ENCODE measurements at places on chromosomes 6 and 20.

DNA sequence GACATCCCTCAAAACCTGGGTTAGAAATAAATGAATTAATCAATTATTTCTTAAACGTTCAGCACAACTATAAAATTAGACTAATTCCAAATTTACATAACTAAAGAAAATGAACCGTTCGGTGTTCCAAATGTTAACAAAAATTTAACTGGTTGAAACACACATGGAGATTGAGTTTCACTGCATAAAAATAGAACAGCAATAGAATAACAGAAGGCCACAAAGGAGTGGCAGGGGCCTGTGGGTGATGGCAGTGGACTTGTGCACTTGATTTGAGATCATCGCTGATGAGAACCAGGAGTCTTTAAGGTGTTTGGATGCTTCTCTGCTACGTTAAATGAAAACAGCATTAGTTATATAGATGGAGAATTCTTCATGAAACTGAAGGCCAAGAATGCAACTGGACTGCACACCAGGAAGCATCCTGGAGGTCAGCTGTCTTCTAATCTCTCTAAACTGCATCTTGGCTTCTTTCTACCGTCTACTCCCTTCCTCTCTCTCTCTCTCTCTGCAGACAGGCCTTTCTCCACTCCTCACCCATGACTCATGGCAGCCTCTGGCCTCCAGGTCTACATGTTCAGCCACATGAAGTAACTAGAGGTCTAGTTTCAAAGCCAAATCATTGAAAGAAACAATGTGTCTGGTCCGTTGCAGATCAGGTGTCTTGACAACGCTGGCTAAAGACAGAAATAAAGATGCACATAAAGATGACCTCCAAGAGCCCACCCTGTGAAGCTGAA lies 111.3 kb downstream of the SIM1 start:
- no peak for DNase-seq

GRCh38 chr6:79707621-79708020 lies 76.5 kb downstream of the SH3BGRL2 start:
- DNase-seq: no peak

DNA sequence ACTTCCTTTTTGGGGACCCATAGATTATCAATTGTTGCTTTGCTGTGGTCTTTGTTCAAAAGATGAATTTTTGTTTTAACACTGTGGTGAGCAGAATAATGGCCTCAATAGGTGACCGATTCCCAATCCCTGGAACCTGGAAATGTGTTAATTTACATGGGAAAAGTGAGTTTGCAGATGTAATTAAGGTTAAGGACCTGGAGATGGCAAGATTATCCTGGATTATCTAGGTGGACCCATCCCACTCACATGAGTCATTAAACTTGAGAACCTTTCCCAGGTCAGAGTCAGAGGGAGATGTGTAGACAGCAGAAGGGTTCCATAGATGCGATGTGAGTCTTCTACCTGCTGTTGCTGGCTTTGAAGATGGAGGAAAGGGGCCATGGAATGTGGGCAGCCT lies 36.2 kb upstream of the HBS1L start:
- DNase-seq: no peak

DNA sequence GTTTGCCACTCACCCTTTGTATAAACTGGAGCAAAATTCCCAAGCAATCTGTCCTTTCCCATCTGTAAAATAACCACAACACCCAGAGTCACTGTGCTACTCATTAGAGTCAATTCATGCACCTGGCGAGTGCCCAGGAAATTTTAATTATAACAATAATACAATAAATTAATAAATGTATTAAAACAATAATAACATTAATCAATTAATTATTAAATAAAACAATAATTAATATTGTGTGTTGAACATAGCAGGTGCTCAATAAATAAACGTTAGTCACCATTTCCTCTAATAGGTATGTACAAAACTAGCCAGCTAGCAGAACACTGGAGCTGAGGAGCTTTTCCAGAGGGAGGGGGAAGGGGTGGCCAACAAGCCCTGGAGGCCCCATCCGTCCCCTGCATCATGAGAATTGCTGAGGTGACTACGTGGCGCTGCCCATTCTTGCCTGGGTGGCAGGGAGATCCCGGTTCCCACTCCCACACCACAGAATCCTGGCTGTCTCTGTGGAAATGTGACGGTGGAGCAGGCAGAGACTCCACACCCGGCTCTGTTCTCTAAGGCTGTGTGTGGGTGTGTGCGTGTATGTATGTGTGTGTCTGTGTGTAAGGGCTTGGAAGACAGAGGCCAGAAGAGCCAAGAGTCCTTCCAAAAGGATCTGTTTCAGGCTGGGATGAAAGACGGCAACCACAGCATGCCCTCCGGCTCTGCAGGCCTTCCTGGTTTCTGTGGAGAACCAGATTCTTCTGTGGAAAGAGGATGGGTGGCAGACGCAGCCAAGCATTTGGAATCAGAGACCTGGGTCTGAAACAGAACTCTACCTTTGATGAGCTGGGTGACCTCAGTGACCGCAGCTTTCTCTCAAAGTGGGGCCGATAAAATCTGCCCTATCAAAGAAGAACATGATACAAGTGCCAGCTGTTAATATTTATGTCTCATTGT lies 18.8 kb upstream of the EZR start:
- no peak for DNase-seq

- no peak for DNase-seq
Measured at GRCh38 chr6:39003072-39003471, 45.5 kb upstream of the GLP1R start.

- DNase-seq: no peak
Measured at GRCh38 chr20:23133560-23133998, 47.5 kb upstream of the CD93 start.

DNA sequence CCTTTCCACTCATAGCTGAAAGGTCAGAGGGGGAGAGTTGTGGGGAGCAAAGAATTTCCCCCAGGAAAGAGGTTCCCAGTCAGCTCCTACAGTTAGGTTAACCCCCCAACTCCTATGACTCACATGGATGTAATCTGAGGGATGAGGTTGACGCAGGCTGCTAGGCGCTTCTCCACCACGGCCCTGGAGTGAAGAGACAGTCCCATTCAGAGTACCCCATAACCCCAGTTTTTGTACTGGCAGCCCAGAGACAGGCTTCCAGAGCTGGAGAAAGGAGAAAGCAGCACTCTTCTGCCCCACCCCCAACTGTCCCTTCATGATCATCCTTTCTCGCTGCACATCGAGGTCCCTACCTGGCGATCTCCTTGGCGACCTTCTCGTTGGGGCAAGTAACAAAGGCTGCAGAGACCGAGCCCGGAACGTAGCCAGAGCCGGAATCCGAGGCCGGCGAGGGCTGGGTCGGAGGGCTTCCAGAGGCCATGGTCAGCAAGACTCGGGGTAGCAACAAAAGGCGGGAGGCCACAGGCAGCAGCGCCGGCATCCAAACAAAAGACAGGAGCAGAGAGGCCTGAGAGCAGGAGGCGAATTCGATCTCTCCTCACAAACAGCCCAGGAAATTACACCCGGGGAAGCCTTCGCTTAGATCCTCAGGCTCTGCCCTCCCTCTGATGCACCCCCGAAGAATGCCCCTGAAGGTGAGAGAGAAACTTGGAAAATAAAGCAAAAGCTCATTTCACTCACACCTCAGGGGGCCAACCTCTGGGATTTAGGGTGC lies 592 bp downstream of the CUTA start:
- no peak for DNase-seq

DNA sequence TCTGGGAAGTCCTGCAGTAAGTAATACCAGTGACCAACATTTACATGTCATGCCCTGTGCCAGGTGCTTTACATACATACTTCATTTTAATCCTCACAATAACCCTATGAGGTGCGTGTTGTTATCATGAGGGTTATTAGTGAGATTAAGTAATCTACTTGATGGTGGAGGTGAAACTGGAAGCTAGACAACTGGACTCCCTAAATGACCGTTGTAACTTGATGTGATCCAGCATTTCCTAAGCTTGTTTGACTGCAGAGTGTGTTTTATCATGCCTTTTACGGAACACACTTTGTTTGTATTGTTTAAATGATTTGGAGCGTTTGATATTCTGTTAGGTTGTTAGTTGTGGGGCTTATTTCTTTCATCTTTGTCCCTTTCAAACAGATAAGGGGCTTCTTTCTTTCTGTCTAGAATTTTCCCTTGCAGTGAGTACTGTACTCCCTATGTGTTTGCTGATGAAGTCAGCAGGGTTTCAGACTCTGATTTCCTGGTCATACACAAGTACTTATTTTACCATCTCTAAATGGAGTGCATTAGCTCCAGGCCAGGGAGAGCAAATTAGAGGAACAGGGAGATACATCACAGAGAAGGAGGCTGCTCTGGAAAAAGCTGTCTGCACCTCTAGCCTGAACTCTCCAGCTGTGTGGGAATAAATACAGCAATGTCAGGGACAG lies 29.7 kb downstream of the CHMP4B start:
- no peak for DNase-seq

- DNase-seq: no peak
Measured at GRCh38 chr6:109687271-109687761, 3.7 kb downstream of the AK9 start.

DNA sequence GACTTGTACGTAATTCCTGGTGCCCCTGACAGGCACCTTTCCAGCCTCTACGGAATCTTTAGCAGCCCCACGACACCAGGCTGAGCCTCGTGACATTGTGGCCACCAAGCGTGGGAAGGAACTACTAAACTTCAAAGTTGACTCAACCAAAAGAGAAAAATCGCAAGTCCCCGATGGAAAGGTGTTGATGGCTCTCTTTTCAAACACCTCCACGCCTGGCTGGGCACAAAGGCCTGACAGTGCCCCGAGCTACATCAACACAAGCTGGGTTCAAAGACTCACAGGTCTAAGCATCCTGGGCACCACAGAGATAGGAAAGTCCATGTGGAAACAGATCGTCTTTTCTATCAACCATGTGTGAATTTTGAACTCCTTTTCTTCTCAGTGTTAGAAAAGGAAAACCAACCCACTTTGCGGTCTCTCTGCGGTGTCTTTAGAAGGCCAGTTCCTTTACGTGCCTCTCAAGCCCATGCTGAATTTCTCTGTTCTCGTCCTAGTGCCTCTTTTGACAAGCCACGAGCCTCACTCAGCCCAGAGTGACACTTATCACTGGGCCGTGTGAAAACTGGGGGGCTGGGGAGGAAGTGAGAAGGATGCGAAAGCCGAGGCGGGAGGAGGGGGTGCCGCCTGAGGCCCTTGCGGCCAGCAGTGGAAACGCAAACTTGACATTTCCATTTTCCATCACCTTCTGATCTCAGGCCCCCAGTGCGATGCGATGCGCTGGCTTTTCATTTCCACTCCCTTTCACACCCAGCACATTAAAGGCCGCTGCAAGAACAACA lies 59.4 kb downstream of the GFOD1 start:
- DNase-seq: peak; percentile 57

- DNase-seq: peak; percentile 35
Measured at GRCh38 chr6:30493643-30494250, 4.4 kb downstream of the HLA-E start.

DNA sequence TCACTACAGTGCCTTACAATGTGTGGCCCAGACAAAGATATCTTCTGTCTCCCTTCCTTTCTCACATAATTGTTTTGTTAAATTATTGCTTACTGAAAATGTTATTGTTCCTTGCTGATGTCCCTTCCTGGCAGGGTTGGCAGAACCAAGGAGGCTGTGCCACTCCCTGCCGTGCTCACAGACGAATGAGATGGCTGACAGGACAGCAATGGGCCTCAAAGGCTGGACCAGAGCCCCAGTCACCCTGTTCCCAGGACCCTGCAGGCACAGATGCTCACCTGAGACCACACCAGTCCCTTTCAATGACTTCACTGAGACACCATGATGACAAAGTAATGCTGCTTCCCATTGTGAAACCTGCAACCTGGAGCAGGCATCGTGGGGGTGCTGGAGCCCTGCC lies 375.1 kb downstream of the HACE1 start:
- DNase-seq: no peak

DNA sequence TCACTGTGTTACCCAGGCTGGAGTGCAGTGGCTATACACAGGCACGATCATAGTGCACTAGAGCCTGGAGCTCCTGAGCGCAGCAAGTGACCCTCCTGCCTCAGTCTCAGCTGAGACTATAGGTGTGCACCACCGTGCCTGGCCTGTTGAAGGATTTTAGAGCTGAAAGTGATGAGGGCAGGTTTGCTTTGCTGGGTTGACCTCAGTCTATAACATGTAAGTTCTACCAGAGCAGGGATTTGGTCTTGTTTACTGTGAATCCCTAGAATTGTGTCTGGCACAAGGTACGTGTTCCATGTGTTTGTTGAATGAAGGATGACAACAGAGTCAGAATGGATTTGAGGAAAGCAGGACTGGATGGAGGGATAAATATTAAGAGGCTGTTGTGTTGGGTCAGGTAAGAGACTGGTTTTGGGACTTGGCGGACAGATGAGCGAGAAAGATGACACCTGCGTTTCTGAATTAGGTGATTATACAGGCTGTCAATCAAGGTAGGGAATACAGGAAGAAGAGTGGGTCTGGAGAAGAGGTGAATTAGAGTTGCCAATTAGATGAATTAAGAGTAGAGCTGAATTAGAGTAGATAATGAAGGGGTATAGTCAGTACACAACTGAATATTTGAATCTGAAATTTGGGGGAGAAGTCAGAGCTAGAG lies 6.5 kb downstream of the ASXL1 start:
- no peak for DNase-seq

GRCh38 chr6:7991536-7991935 lies 72.7 kb downstream of the BLOC1S5 start:
- no peak for DNase-seq

- DNase-seq: no peak
Measured at GRCh38 chr6:149318581-149319286, 1.2 kb downstream of the TAB2 start.

DNA sequence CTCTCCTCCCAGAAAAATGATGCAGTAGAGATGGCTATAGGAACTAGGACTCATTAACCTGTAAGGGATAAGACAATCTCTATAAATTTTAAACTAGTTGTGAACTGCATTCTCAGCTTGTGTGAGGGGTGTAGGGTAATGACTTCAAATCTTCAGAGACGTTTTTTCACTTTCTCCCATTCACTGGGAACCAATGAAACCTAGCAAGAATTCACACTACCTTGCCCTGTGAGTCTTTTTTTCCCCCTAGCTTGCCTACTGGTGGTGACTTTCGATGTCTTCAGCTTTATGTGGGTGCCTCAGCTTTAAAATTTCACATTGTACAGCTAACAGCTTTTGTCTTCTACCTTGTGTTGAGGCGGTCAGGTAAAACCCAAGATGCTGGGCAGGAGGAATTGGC lies 192.0 kb downstream of the MEI4 start:
- no peak for DNase-seq

- DNase-seq: no peak
Measured at GRCh38 chr20:11101243-11101642, 427.4 kb upstream of the JAG1 start.

- no peak for DNase-seq
Measured at GRCh38 chr6:57432919-57433684, 115.7 kb downstream of the PRIM2 start.

- no peak for DNase-seq
Measured at GRCh38 chr6:138346302-138347195, 31.2 kb upstream of the SMIM28 start.
